Activated effector memory CD4-positive, alpha-beta T cell treated with Interleukin-2 at 50 U/mL for 16 hours (primary cell): ENCODE measurements at places on chromosomes 12 and 14.

- DNase-seq = no peak
Measured at GRCh38 chr14:48970943-48971342, 615.2 kb downstream of the RPS29 start.

DNA sequence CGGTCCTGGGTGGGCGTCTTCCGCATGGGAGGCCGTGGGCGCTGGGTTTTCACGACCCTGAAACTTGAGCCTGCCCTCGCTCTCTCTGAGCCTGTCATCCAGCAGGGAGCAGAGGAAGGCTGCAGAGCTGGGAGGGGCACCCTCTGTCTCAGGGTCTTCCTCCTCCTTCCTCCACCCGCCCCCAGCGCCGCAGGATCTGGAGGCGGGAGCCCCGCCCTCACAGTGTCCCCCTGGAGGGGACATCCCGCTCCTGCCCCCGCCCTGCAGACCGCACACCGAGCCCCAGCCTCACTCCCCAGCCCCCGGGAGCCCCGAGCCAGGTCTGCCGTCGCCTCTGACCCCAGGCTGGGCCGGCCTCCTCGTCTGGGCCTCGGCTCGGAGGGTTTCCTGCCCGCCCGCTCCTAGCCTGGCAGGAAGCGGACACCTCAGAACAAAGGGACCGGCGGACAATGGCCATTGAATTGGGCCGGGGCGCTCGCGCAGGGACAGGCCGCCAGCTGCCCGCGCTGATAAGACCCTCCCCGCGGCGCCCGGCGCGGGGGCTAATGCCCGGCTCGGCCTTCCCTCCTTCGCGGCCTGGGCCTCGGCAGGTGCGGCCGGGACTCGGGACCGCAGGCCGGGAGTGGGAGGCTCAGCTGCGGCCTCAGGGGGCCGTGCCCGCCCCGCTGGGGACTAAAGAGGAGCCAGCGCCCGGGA lies 15.3 kb upstream of the NUDT14 start:
- DNase-seq = no peak

DNA sequence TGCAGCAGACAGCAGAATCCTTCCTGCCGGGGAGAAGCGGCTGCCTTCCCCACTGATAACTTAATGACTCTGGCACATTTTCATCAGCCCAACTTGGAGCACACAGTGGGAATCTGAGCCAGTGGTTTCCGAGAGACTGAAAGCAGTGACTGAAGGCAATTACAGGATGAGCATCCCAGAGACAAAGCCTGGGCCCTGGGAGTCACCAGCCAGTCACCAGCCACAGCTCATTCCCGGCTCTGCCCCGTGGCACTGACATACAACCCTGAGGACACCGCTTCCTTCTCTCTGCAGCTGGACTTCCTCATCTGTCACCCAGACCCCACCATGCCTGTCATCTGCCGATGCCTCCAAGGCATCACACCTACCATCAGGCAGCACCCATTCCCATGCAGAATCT lies 192.3 kb downstream of the DPF3 start:
- no peak for DNase-seq

DNA sequence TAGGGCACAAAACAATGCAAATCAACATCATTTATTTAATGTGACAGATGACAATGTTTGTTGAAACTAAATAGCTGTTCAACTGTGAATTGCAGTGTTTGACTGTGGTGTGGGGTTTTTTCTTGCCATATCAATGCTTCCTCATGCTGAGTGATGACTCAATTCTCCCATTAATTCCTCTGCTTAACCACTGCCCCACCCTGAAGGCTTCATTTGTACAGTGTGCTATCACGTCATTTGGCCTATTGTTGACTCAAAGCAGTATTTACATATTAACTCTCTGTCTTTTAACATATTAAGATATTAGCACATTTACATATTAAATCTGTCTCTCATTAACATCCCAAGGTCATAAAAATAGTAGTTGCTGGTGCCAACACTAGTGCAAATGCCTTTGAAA lies 164.8 kb upstream of the NRXN3 start:
- DNase-seq = no peak

DNA sequence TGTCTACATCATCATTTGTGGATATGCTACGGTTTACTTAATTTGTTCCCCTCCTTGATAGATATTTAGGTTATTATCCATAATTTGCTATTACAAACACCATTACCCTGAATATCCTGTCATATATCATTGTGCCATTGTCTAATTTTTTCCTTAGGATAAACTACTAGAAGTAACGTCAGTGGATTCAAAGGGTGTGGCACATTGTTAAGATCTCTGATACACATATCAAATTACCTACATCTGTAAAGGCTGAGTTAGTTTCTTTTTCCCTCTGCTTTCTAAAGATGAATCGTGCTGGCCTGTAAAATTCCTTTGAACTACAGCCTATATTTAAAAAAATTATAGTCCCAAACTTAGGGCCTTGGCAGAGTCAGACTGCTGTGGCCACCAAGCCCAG lies 53.9 kb upstream of the STRN3 start:
- DNase-seq = no peak

- DNase-seq = no peak
Measured at GRCh38 chr12:92634202-92634601, 68.6 kb upstream of the PLEKHG7 start.

DNA sequence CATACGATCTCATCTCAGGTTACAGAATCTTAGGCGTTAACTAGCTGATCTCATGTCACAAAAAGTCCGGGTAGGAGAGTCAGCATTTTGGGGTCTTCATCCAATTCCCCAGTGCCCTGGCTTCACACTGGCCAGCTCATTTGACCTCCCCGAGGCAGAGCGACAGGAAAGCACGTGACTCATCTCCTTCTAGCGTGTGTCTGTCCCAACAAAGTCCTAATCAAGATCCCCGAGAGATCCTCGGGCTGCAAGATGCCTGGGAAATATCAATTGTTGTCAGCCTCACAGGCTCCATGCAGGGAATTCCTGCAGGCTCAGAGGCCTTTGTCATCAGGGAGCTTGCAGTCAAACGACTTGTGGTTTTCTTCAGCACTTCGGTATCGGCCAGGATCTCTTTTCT lies 57.5 kb downstream of the ZNF664 start:
- no peak for DNase-seq

DNA sequence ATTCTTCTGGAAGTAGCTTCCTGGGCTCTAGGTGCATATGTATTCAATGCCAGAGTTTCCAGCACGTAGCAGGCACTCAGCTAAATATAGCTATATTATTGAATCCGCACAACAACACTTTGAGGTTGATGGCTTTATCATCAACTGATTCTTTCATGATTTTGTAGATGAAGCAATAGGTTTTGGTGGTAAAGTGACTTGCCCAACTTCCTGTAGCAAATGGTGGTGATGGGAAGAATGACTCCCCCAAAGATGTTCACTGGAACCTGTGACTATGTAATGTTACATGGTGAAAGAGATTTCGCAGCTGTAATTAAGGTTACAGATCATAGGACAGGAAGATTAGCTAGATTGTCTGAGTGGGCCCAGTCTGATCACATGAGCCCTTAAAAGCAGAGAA lies 3.2 kb downstream of the TDRD9 start:
- no peak for DNase-seq

DNA sequence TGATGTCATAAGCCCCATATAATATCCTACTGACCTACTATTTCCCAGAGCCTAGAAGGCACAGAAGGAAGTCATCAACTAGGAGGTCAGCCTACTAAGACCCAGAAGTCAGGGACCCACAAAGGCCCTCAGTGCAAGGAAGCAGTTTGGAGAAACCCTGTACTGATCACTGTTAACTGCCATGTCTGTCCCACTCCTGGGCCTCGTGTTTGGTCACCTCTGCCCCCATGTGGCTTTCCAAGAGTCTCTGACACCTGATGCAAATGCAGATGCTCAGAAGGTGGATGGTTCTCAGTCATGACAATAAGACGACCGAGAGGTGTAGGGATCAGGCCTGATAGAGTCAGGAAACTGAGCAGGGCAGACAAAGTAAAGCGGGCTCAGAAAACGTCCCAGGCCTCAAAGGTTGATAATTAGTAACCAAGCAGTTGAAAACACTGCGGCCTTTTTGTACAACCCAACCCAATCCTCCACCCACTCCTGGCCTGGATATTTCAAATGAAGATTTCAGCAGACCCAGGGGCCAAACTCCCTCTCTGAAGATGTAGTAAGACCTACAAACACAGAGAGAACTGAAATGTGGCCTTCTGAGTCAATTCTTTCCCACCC lies 23.4 kb downstream of the PRKAB1 start:
- DNase-seq = no peak

DNA sequence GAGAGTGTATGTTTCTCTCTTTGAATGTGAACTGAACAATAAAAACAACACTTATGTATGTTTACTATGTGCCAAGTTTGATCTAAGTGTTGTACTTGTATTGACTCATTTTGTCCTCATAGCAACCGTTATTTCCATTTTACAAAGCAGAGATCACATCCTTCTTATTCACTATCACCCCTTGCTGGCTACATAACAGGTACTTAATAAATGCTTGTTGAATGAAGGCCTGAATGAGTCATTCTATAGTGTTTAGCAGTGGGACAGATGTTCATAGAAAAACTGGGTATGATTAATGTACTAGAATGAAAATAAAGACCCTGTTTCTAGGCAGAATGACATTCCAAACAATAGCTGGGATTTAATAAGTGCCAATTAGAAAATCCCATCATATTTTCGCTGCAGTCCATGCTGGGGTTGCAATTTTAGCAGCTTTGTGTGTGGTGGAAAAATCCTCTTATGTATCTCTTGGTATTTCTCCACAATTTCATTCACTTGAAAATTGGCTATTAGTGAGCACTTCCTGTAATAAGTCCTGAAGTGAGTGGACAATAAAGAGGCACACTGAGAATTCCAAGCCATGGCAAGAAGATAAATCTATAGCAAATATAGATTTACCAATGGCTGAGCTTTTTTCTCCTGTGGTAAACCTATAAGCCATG lies 86.0 kb downstream of the FAR2 start:
- no peak for DNase-seq

DNA sequence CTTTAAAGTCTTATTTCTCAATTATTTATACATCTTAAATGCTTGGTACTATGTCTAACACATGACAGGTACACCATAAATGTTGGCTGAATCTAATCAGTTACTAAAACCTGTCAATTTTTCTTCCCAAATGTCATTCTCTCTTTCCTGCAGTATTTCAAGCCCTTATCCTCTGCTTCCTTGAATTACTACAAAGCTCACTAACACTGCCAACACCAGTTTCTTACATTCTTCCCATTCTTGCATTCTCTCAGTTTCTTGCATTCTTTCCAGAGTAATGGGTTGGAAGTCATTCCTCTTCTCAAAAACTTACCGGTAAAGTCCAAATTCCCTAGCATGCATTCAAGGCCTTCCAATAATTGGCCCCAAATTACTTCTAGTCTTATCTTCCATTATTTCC lies 9.6 kb upstream of the SMARCC2 start:
- no peak for DNase-seq

GRCh38 chr12:49798248-49798647 lies 30.0 kb downstream of the NCKAP5L start:
- DNase-seq = no peak

DNA sequence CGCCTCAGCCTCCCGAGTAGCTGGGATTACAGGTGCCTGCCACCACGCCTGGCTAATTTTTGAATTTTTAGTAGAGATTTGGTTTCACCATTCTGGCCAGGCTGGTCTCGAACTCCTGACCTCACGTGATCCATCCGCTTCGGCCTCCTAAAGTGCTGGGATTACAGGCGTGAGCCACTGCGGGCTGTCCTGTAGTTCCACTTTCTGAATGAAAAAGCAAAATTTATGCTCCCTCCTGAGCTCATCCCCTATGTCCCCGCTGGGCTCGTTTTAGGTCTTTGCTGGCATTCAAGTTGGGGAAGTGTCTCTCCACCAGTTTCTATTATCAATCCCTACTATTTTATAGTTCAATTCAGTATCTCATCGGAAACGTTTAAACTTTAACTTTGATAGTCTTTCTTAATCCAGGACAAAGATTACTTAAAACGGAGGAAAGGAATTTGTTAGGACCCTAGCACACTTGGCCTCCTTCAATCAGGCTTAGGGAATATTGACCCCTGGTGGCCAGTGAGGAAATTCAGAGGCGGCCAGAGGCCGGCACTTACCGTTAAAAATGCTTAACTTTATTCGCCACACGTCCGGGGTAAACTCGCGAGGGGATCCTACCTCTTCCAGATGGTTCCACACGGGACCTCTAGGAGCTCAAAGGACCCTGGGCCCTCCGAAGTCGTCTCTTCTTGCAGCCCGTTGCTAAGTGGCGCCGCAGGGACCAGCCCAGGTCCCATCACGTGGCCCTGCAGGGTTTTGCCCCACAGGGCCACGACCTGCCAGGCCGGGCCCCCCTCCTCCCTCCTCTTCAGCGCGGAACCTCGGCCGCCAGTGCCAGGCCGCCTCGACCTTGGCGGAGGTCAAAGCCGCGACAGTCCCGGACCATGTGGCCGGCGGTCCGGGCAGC lies 11.4 kb upstream of the DNAL1 start:
- DNase-seq = peak; percentile 41

DNA sequence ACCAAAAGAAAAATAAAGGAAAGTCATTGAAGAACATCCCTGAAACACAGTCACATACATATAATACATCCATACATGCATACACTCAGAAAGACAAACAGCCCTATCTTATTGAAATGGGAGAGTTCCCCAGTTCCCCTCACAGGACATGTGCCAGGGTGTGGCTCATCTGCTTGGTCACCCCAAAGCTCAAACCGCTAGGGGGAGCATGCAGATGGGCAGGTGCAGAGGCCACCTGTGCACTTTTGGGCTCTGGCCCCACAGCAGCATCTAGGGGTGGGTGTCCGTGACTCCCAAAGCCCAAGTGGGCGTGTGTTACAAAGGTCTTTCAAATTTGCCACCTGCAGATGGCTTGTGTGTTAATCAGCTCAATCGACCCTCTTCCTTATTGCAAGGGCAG lies 75.2 kb downstream of the CMAS start:
- DNase-seq = no peak

GRCh38 chr12:120820884-120821510 lies 83.2 kb downstream of the SPPL3 start:
- DNase-seq = no peak

- no peak for DNase-seq
Measured at GRCh38 chr12:54987611-54988231, 3.2 kb upstream of the TESPA1 start.

GRCh38 chr14:50318031-50318626 lies 6.0 kb downstream of the DMAC2L start:
- DNase-seq = no peak

DNA sequence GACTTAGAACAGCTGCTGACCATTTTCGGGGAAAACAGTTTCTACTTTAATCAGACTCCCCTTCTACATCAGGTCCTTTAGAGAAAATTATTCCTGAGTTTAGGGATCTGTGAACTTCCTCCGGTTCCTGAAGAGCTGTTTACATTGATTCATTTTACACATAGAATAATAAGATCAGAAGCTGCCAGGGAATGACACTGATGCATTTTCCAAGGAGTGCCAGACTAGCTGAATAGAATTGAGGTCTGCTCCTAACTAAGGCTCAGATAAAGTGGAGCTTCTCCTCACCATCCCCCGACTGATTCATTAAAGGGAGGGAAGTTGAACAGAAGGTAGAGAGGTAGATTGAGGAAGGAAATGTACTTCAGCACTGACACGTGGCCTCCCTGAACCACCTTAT lies 41.9 kb upstream of the PSMA6 start:
- DNase-seq = no peak

- no peak for DNase-seq
Measured at GRCh38 chr14:37595809-37596621, 586 bp downstream of the TTC6 start.

GRCh38 chr14:87908550-87908949 lies 84.4 kb downstream of the GALC start:
- no peak for DNase-seq
